Anterior cingulate cortex (tissue), 58 donors: ENCODE measurements at places on chromosomes 16 and 17.

DNA sequence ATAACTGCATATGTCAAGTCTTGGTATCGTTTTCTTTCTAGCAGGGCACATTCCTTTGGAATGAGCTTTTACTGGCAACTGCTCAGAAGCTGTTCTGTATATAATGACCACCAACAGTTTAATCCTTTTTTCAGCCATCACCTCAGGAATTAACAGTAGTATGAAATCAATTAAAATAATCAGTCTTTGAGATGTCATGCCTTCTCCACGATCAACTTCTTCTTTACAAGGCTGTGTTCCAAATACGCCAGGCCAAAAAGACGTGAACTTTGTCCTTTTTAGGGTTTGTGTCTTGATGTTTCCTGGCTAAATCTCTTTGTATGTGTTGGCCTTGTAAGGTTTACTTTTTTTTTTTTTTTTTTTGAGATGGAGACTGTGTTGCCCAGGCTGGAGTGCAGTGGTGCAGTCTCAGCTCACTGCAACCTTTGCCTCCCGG is 54.9 kb downstream of the ABCC1 start:
- DNase-seq, result no peak

GRCh38 chr17:64938925-64939474 is 19.7 kb upstream of the LRRC37A3 start:
- DNase-seq, result peak; percentile 16

- no peak for DNase-seq
Measured at GRCh38 chr16:87415441-87415840, 23.3 kb downstream of the MAP1LC3B start.

GRCh38 chr16:85465328-85466303 is 147.5 kb upstream of the GSE1 start:
- DNase-seq, result no peak

DNA sequence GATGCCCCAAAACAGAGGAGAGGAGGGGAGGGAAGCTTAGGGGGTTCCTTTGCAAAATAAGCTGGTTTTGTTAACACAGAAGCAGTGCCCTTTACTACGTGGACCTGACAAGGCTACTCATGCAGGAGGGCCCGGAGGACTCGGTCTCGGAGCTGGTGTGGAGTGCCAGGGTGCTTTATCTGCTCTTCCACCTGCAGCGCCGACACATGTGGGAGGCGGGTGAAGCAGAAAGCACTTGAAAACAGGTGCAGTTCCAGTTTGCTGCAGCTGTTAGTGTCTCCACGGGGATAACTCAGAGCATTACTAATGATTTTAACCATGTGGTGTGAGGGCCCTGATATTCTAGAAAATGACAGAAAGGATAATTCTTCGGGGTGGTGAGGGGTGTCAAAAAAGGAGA is 35.0 kb upstream of the MNT start:
- no peak for DNase-seq

- no peak for DNase-seq
Measured at GRCh38 chr17:17672453-17673368, 8.5 kb upstream of the RAI1 start.

- DNase-seq, result no peak
Measured at GRCh38 chr17:1179818-1180742, at the start of gene ABR. TSS of gene ABR (minus strand) at chr17:1179981. CDS start at chr17:1179727, 254 bp downstream.

- no peak for DNase-seq
Measured at GRCh38 chr16:2148714-2149629, 547 bp downstream of the RAB26 start.

DNA sequence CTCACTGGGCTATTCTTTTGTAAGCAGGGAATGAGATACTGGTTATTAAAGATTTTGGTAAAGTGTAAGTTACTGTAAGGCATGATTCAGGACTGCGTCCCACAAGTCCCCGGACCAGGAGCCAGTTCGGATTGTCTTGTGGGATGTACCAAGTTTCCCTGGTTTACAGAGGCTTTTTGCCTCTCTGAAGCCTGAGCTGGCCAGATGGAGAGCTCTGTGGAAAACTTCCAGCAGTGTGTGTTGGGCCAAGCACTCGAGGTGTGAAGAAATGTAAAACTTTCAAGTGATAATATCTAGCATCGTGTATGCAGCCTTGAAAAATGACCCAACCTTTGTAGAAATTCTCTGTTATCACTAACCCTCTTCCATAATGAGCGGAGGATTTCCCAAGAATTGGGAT is 2.4 kb downstream of the EPN2 start:
- no peak for DNase-seq

DNA sequence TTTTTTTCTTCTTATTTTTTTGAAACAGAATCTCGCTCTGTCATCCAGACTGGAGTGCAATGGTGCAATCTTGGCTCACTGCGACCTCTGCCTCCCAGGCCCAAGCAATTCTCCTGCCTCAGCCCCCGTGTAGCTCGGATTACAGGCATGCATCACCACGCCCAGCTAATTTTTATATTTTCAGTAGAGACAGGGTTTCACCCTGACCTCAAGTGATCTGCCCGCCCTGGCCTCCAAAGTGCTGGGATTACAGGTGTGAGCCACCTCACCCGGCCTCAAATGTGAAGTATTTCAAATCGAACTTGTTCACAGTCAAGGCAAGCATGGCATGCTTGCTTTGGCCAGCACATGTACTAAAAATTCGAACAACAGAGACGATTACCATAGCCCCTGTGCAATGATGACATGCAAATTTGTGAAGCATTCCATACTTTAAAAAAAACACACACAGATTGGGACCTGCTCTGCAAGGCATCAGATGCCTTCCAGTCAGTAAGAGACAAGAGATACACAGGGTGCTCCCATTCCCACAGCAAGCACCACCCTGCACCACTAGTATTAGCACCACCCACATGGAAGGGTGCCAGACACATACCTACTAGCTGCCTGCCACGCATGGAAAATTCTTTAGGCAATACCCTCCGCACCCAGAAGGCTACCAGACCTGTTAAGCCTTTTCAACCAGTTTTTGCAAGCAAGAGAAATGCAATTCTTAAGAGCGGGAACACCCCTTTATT is 47.2 kb downstream of the ANKRD11 start:
- no peak for DNase-seq

GRCh38 chr17:2020721-2021120 is 4.4 kb downstream of the RTN4RL1 start:
- no peak for DNase-seq

GRCh38 chr17:82107341-82107860 is 9.4 kb upstream of the FASN start:
- no peak for DNase-seq

GRCh38 chr16:89759746-89760340 is 38.5 kb downstream of the ZNF276 start:
- DNase-seq, result no peak

GRCh38 chr17:37813751-37814150 is 68.9 kb upstream of the HNF1B start:
- DNase-seq, result no peak

GRCh38 chr16:66658143-66658859 is 38.2 kb downstream of the CMTM4 start:
- DNase-seq, result no peak

GRCh38 chr17:47810200-47810821 is 11.3 kb downstream of the OSBPL7 start:
- no peak for DNase-seq

DNA sequence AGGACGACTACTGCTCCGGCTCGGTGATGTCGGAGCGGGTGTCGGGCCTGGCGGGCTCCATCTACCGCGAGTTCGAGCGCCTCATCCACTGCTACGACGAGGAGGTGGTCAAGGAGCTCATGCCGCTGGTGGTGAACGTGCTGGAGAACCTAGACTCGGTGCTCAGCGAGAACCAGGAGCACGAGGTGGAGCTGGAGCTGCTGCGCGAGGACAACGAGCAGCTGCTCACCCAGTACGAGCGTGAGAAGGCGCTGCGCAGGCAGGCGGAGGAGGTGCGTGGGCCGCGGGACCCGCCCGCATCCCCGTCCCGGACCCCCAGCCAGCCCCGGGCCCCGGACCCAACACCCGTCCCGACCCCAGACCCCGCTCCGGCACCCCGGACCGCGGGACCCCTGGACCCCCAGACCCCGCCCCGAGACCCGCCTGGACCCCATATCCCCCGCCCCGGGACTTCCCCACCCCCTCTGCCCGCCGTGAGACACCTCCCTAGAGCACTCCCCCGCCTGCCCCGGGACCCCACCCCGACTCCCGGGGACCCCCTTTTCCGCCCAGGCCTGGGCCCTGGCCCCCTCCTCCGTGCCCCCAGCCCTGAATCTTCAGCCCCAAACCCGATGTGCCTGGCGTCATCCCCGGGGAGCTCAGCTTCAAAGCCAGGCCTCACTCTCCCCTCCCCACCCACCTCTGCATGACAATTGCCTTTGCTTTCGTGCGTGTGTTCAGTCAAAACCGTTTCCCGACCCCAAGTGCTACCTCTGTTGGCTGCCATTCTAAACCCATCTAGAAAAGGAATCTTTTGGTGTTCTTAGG is 594 bp downstream of the MAPK8IP3 start:
- no peak for DNase-seq

DNA sequence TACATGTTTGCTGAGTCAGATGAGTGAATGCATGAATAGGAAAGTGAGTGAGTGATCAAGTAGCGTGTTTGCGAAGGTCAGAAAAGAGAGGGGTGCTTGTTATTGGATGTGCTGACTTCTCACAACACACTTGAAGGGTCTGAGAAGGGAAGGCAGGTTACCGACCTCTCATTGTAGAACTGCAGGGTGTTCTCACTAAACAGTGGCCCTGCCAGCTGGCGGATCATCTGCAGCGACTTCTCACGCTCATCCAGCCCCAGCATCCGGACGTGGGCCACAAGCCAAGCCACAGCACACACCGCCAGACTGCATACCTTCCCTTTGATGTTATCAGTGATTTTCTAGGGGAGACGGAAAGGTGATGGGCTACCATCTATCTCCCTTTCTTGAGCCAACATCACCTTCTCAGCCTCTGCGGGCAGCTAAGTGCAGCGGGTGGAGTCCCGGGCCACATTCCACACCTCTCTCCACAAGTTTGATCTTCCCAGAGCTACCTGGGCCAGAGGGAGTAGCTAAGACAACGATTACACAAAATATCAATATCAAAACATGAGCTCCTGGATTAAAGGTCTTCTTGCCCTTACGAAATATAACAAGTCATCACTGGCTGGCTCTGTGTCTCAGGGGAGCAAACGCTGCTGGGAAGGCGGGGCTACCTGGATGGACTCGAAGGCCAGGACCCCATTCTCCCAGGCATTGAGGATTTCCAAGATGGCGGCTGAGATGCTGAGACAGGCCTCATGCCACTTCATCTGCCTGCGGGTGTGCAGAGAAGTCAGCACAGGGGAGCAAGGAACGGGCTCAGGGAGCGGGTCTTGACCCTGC is 11.0 kb downstream of the CSF3 start:
- DNase-seq, result no peak

- DNase-seq, result no peak
Measured at GRCh38 chr17:56765449-56765848, 68.3 kb downstream of the C17orf67 start.

DNA sequence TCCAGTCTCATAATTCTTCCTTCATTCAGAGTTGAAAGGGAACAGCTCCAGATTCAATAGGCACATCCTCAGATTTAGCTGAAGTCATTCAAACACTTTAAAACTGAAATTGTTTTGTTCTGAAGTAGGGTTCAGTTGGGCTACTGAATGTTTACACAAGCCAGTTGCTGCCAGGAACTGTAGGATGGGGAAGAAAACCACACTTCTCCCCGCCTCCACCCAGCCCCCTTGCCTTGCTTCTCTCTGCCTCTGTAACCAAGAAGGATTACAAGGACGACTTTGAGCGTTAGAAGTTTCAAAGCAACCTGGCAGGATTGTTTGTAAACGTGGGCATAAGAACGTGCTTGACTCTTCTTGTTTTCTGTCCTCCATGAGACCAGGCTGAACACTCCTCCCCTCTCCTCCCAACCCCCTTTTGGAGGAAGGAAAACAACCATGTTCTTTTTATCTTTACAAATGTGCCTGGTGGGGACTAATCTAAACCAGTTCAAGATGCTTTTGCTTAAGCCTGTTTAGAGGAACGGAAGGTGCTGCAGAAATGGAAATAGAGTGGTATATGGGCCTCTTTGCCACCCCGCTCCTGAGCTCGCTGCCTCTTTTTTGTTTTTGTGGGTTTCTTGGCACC is 287.9 kb downstream of the FTO start:
- DNase-seq, result no peak

- no peak for DNase-seq
Measured at GRCh38 chr17:41581366-41582060, 5.2 kb downstream of the KRT14 start.

DNA sequence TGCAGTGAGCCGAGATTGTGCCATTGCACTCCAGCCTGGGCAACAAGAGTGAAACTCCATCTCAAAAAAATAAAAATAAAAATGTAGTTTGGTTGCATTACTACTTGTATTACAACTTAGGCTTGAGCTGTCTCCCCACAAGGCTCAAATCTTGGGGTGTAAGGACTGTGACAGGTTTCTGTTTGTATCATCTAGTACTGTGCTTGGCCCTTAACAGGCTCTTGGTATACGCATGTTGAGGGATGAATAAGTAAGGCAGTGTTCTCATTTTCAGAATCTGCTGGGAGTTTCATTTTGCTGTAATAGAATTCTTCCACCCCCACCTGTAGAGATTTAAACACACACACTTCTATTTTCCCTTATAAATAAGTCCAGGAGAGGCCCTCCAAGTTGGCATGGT is 289.4 kb upstream of the EEF2KMT start:
- DNase-seq, result no peak

- DNase-seq, result no peak
Measured at GRCh38 chr16:1863681-1864460, 8.1 kb downstream of the MEIOB start.
